ENCODE measurements at places on chromosomes 1 and 21.

DNA sequence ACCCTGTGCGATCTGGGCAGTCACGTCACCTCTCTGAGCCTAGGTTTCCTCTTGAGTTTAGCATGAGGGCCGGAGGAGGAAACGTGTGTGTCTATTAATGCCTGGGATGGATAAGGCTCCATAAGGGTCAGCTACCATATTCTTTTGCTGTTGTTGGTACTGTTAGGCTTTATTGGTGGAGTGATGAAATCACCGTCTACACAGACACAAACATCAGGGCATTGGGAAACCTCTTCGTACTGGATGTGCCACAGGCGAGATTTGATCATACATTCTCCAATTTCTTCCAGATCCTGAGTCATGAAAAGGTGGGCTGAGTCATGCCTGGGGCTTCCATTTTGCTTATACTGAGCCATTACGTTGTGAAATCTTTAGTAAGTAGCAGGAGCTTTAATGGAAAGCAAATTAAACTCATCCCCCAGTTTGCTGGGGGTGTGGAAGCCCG lies 24.9 kb upstream of the GRHL3 start:
- no peak for DNase-seq

GRCh38 chr21:34537838-34538237 lies 25.8 kb upstream of the KCNE1 start:
- DNase-seq = no peak

DNA sequence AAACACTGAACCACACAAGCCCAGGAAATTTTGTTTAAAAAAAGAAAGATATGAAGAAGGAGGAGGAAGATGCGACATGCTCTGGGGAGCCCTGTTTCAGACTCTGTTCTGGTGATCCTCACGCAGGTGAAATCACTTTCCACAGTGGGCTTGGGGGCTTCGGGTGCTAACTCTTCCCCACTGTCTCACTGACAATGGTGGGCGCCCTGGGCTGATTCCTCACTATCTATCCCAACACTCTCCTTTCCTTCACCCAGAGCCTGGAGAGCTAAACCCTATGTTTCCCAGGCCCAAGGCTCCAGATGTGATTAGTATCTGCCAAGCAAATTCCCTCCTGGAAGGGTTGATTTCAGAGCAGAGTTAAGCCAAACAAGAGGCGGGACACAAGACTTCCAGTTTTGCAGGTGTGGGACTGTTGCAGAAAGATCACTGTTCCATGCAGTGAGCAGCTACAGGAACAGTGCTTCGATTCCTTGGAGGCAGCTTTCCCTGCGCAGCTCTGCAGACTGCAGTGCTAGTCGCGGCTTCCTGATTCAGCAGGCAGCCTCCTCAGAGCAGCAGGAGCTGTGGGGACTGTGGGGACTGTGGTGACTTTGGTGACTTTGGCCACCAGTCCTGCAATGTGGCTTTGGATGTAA lies 168.3 kb downstream of the RHOU start:
- no peak for DNase-seq

DNA sequence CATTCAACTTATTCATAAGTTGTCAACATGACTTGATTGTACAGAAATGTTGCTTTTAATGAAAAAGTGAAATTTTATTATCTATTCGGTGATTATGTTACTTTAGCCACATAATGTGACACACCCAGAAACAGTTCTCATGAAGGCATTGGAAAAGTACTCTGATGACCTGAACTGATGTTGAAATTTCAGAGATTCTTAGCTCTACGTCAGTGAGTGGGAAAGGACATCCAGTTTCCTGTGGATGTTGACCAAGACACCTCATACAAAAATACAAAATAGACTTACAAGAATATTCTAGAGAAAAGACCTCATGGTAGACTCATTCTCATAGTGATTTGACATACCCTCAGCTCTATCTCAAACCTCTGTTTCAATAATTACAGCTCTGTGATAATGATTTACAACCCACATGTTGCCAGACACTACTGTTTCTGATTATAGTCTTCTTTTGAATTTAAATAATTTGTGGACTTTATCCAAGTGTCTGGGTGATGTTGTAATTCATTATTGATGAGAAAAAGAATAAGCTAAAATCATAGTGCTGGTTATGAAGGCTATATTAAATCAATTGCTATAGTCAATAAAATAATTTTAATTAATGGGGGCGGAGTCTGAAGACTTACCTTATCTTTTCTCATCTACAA lies 37.3 kb downstream of the KCNK2 start:
- DNase-seq = no peak

GRCh38 chr1:211732293-211732980 lies 57.0 kb upstream of the NEK2 start:
- DNase-seq = no peak

DNA sequence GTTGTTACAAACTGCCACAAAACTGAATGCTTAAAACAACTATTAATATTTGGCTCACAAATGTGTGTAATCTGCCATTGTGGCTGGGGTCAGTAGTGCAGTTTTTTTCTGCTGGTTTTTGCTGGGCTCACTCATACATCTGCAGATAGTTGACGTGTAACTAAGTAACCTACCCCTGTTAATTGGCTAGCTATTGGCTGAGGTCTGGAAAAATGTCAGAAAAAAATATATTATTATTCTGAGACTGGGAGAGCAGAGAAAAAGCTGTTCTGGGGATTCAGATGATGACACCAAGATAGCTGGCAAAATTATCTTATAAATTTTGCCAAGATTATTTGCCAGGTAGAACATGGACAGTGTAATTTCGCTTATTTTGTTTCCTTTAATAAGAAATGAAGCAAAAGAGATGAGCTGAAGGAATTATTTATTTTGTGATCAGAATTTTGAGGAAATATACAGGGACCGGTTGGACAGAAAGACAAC lies 616.1 kb upstream of the ADAMTS5 start:
- no peak for DNase-seq

- DNase-seq = no peak
These were observed 3.7 kb downstream of the GJB4 start for GRCh38 chr1:34763142-34763781.

DNA sequence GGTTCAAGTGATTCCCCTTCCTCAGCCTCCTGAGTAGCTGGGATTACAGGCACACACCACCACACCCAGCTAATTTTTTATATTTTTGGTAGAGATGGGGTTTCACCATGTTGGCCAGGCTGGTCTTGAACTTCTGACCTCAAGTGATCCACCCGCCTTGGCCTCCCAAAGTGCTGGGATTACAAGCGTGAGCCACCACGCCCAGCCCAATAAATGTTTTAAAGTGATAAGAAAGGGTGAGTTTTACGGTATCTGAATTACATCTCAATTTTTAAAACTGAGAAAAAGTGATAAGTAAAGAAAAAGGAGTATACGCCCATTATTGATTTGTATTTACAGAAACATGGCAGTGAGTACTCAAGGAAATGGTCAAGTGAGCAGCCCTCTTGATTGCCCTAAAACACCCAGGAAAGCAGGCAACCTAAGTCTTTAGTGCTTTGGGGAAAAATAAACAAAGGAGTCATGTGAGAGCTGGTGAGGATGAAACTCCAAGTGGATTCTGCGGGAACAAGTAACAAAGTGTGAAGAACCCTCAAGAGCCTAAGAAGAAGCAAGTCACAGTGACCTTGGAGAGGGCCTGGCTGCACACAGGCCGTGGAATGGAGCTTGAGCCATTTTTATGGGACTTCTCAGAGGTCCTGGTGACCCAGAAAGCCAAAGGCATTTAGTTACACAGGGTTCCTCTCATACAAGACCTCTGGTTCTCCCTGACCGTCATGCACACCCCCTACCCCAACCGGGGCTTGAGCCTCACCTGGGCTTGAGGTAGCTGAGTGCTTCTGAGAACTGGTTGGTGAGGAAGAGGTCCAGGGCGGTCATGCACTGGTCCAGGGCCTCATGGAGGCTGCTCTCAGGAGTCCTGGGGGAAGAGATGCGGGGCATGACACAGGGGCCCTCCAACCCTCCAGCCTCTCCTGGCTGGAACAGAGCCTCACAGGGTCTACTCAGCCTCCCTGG lies 9.1 kb downstream of the TTC39A start:
- DNase-seq = no peak

DNA sequence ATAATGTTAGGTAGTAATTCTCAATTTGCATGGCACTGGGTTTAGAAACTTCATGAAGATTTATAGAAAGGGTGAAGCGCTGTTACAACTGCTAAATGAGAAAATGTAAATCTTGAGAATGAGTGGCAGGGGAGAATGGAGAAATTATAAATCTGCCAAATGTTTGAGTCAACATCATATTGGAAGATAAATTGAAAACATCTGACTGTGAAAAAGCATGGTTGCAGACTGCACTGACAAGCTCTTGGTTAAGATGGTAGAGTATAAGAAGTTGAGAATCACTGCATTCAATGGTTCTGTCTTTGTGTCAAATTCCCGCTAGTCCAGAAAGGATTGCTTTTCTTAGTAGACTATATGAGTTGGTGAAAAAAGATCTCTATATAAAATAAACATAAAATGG lies 113.3 kb upstream of the DUSP10 start:
- no peak for DNase-seq

DNA sequence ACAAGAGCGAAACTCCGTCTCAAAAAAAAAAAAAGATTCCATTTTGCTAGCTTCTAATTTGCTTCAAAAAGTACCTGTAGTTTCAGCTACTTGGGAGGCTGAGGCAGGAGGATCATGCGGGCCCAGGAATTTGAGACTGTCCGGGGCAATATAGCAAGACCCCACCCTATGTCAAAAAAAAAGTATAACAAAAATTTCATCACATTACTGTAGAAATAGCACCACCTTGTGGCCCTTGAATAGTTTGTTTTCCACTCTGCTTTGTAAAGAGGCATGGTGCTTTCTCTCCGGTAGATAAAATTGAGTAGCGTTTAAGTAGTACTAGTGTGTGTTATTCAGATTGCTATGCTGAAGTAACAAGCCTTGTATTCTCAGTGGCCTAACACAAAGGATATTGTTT lies 18.2 kb upstream of the MSTO1 start:
- no peak for DNase-seq

DNA sequence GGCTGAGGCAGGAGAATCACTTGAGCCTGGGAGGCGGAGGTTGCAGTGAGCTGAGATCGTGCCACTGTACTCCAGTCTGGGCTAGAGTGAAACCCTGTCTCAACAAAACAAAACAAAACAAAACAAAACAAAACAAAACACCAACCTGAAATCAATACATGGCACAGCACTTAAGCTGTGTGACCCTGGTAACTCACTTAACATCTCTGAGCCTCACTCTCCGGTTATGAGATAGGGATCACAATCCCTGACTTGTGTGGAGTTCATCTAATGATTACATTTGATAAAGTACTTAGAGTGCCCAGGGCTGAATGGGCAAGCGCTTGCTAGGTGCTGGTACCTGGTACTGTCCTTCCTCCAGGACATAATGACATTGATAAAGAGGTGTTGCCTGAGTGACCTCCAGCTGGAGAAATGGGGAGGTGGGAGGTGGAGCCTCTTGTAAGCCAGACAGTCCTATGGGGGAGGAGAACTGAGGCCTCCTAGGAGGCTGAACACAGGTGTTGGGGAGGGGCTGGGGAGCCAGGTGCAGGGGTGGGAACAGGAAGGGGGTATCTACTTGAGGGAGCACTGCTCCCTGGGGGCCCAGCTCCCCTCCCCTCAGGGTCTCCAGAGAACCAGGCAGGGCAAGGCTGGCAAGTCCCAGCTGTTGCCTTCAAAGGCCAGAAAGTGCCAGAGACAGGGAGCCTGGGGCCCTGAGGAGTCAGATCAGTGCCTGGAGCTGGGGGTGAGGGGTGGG lies 17.9 kb downstream of the FOXO6 start:
- no peak for DNase-seq

DNA sequence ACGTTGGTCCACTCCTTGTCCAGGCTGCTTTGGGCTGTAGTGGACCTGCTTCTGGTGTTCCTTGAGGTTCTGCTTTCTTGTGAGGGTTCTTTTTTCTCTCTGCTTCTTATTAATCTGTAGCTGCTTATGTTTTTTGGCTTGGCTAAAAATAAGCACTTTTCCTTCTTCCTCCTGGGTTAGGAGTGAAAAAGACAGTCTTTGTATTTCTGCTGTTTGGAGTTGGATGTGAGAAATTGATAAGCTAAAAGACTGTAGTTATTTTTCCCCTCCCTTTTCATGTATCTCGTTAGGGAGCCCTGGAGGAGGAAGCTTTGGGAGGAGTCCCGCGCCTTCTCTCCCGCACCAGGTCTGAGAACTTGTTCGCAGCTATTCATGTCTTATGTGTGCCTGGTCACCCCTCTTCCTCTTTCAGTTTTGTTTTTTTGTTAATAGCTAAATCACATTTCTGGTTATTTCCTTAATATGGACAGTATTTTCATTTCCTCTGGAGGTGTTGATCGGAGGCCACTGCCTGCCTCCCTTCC lies 79.0 kb downstream of the GALNT2 start:
- no peak for DNase-seq

GRCh38 chr1:30895382-30895943 lies 13.1 kb downstream of the SDC3 start:
- DNase-seq = no peak

DNA sequence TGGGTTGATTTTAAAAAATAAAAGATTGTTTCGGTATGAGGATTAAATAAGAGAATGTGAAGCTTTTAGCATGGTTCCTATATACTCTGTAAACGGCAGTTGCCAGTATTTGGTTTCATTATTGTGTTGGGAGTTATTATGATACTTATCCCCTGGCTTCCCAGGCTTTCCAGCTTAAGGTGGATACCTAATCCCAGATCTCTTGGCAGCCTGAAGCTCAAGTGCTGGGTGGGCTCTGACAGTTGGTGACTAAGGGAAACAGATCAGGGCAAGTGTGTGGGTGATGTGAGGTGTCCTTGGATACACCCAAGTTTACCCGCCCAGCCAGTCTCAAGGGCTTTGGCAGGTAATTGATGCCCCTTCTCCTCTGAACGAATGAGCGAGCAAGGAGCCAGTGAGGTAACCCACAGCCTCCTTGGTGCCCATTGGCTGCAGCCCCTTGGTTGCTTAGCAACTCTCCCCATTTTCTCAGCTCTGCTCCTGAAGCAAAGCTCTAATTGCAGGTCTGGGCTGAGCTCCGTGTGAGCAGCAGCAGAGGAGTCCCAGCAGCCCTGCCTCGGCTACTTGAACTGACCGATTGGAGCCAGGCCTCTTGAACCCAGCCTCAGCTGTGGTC lies 6.1 kb downstream of the IPO13 start:
- no peak for DNase-seq

DNA sequence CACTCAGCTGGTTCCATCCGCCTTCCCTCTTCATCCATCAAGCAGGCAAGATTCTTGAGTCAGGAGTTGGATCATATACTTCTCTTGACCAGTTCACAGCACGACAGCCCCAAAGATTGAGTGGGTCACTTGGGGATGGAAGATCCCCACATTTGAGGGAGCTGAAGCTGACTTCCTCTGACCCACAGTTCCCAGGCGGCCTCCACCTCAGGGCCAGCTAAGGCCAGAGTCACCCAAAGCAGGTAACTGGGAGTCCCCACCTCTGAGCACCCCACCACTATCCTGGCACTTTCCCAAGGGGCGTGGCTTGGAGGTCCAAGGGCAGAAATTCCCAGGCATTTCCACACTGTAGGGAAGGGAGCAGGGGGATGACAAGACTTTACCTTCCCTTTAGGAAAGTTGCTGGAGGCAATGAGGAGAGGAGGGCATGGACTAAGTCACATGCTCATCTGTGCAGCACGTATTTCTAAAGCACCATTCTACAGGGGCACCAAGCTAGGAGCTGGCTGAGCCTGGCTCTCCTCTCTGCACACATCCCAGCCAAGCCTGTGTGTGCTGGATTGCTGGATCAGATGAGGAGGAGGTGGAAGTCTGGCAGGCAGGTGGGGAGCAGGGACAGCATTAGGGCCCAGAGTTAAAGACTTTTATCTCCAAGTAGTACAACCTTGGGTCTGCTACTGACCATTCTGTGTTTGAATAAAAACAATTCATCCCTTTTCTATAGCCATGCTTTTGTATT lies 1.3 kb upstream of the RD3 start:
- DNase-seq = no peak

All from activated naive CD8-positive, alpha-beta T cell treated with anti-CD3 and anti-CD28 coated beads, Interleukin-2, amount 50 U/mL, for 16 hours (primary cell).